Fibroblast of pulmonary artery (primary cell): ENCODE measurements at places on chromosomes 3 and 15.

DNA sequence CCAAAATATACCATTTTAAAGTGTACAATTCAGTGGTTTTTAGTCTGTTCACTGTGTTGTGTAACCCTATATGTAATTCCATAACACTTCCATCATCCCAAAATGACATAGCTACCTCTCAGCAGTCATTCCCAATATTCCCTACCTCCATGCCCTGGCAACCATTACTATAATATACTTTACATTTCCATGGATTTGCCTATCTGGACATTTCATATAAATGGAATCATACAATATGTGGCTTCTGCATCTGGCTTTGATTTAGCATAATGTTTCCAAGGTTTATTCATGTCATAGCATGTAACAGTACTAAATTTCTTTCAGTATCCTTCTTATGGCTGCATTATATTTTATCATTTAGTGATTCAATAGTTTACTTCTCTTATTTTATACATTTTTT lies 25.3 kb downstream of the FAM98B start:
- no peak for DNase-seq

DNA sequence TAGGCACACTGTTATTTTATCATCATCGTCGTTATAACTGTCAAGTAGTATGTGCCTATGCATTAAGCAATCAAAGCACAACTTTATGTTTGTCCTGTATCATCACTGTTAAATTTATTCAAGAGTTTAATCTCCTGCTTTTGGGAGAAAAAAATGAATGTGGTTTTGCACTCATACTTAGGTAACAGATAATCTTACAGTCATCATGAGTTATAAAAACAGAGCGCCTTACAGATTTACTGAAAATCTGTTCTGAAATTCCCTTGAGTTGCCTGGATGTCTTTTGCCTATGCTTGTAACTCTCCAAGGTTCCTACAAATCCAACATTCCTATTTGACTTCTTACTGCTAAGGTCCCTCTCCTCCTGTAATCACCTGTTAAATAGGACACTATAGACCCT lies 307.3 kb downstream of the ZIC4 start:
- no peak for DNase-seq

DNA sequence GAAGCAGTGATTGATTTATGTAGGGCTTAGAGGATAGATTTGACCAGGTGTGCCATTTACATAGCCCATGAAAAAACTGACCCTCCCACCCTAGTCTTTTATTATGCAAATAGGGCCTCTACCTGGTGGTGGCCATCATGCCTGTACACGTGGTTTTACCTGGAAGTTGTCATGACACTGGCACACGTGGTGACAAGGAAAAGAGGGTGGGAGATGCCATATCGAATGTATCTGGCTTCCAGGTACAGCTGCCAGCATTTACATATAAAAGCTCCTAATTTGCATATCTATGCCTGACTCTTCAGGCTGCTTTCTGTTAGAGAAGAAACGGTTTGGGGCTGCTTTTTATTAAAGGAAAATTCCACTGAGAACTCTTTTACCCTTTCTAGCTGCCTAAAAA lies 35.0 kb upstream of the DNAJC13 start:
- no peak for DNase-seq

GRCh38 chr3:72352176-72352575 lies 496.1 kb downstream of the SHQ1 start:
- DNase-seq = no peak

GRCh38 chr3:147756476-147756875 lies 347.3 kb downstream of the ZIC1 start:
- no peak for DNase-seq
